Smooth muscle cell of the coronary artery (primary cell): ENCODE measurements at places on chromosomes 12 and 14. TPM values are rescaled to one million over a fixed set of nuclear protein-coding genes. Genes with fewer than 3 reads are reported as not detected.

Gene RNU4-1
- total RNA-seq = under 0.01 and 55.9 TPM in 2 replicates

Gene PZP
- not detected in 2 replicates for total RNA-seq

Gene TGM1
- total RNA-seq = 1.6 and 2.5 TPM in 2 replicates

Gene KRT5
- total RNA-seq = 0.15 TPM in 1 of 2 replicates, not detected in the other

Gene RDH12
- not detected in 2 replicates for total RNA-seq

Gene HELB
- total RNA-seq = 2.9 TPM in 2 replicates

Gene CAPZA3
- not detected in 2 replicates for total RNA-seq

Gene LMNTD1
- 0.23 TPM in 1 of 2 replicates, not detected in the other for total RNA-seq
